A549 treated with ZK216348 at 1 μM for 4 hours (cell line): ENCODE measurements at places on chromosomes 4 and X. TPM values are rescaled to one million over a fixed set of nuclear protein-coding genes. Genes with fewer than 3 reads are reported as not detected.

CD38 gene
- 8.9 to 13.8 TPM (median 11.2 TPM) in 5 replicates for total RNA-seq

GUCY1A1 gene
- not detected in 5 replicates for total RNA-seq

SPIN2A gene
- total RNA-seq, result 0.12 to 0.37 TPM (median 0.18 TPM) in 5 replicates

PFKFB1 gene
- total RNA-seq, result 0.11 to 0.20 TPM (median 0.19 TPM) in 3 of 5 replicates, not detected in the others

NHS gene
- 2.3 to 4.3 TPM (median 2.9 TPM) in 5 replicates for total RNA-seq

LRIT3 gene
- total RNA-seq, result 0.06 to 0.13 TPM in 2 of 5 replicates, not detected in the others

SUPT20HL2 gene
- total RNA-seq, result not detected in 5 replicates

CBLL2 gene
- total RNA-seq, result not detected in 5 replicates

SOWAHD gene
- 0.29 TPM in 1 of 5 replicates, not detected in the others for total RNA-seq

UGT2A2 gene
- not detected in 5 replicates for total RNA-seq

GC gene
- not detected in 5 replicates for total RNA-seq
